Activated naive CD8-positive, alpha-beta T cell treated with anti-CD3 and anti-CD28 coated beads for 36 hours (primary cell): ENCODE measurements at places on chromosomes 7 and 10.

DNA sequence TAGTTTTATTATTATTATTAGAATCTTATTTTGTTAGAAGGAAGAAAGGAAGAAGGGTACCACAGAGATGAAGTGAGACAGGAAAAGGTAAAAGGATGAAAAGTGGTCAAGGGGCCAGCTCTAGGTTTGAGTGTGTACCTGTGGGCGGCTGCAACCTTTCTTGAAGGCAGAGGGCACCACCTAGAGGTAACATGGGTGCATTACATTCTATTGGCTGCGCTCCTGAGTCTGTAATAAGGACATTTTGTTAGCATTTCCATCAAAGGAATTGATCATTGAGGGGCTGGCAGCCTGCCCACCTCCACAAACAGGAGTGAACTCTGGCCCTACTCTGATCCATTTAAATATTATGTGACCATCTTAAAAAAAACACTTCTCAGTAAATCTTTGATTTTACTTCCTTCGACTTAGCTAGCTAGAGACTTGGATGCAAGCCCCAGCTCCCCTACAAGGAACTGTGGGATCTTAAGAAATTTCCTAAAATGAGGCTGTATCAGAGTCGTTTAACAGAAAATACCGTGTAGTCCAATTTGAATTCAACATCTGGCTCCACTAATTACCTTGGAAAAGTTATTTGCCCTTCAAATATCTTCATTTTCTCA is 610.4 kb downstream of the IPMK start:
- peak; percentile 4 for DNase-seq

- DNase-seq = no peak
Measured at GRCh38 chr10:95289921-95290421, 832 bp downstream of the PDLIM1 start.

GRCh38 chr10:86728056-86728455 is 28.4 kb upstream of the BMPR1A start:
- DNase-seq = no peak

- no peak for DNase-seq
Measured at GRCh38 chr10:116233230-116233629, 39.8 kb downstream of the GFRA1 start.

DNA sequence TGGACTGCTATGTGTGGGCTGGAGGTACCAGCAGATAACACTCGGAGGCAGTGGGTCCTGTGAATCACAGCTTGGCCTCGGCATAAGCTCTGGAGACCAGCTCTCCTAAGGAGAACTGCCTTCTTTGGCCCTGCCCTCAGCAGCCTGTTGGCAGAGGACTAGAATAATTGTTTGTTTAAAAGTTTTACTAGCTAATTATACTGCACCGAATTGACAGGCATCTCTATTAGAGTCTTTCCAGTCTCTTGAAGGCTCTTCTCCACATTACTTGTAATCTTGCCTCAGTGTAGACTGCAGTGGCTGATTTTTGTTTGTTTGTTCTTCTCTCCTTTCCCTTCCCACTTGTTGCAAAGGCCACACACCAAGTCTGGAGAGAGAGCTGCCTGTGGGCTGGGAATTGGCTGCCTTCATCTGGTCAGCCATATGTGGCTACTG is 183.2 kb downstream of the AUTS2 start:
- no peak for DNase-seq

- DNase-seq = no peak
Measured at GRCh38 chr10:74187237-74187636, 36.2 kb downstream of the ADK start.

- DNase-seq = no peak
Measured at GRCh38 chr7:46754140-46754720, 827.7 kb downstream of the TNS3 start.

DNA sequence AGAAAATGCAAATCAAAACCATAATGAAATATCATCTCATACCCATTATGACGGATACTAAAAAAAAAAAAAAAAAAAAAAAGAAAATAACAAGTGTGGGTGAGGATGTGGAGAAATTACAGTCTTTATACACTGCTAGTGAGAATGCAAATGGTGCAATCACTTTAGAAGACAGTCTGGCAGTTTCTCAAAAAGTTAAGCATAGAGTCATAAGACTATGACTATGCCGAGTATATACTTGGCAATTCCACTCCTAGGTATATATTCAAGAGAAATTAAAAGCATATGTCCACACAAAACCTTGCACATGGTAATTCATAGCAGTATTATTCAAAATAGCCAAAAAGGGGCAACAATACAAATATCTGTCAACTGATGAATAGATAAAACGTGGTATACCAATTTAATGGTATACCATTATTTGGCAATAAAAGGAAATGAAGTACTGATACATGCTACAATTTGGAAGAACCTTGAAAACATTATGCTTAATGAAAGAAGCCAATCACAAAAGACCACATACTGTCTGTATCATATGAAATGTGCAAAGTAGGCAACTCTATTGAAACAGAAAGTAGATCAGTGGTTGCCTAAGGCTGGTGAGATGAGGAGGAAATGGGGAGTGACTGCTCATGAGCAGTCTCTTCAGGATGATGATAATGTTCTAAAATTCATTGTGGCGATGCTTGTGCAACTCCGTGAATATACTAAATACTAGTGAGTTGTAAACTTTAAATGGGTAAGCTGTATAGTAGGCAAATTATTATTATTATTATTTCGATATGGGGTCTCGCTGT is 90.1 kb upstream of the NANOS1 start:
- no peak for DNase-seq

- DNase-seq = no peak
Measured at GRCh38 chr7:41688012-41688625, 14.8 kb downstream of the INHBA start.

GRCh38 chr10:32166365-32166764 is 110.1 kb upstream of the KIF5B start:
- DNase-seq = no peak

GRCh38 chr10:75367021-75367487 is 34.5 kb downstream of the ZNF503 start:
- DNase-seq = no peak

DNA sequence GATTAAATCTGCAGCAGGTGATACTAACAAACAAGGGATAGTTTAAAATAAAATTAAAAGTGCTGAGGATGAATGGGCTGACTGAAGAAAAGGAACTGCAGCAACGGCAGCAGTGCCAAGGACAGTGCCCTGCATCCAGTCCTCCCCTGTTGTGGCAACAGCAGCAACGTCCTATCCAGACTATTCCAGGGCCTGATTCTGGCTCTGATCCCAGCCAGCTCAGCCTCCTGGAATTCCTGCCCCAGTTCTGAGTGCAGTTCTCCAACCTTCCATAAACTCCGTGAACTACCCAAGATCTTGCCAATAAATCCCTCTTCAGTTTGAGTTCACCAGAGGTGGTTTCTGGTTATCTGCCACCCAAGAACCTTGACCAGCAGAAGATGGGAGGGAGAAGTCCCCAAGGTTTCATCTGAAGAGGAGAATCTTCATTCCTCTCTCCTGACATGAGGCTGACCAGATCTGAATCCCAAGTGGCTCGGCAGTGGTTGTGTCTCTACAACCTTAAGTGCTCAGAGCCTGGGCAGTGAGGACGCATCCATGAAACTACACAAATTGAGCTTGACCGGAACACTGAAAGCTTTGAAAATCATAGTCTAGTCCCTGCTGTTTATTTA is 115.8 kb downstream of the SORBS1 start:
- no peak for DNase-seq

GRCh38 chr7:140053812-140054539 is 8.8 kb downstream of the PARP12 start:
- DNase-seq = no peak

- no peak for DNase-seq
Measured at GRCh38 chr7:149714910-149715471, 58.4 kb downstream of the ZNF467 start.

DNA sequence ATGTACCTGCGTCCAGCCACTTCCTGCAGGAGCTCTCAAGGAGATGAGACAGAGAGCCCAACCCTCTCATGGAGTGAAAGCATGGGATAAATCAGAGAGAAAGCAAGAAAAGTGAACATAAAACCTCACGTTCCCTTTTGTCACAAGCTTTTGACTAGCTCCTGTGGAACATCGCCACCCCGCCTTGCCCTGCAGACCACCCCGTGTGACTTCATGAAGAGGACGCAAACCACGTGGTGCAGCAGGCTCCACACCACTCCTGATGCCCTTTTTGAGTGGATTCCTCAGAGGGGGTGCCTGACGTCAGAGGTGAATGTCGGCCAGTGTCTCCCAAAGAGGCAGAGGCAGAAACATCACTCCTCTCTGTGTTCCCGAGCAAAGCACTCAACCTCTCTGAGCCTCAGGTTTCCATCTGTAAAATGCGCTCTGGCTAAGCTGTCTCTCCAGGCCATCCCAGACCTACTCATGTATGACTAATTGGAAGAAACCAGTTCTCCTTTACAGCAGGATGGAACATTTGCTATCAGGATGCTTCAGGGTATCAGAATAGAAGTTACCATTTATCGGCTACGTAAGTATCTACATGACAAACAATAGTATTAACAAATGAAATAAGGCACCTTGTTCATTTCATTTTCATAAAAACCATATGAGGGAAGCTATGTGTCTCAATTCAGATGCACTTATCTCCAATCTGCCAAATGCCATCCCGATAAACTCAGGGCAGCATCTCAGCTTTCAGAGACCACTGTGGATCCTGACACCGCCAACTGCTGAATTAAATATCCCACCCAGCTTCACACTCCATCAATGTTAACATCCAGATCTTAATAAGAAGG is 5.3 kb downstream of the ZNF488 start:
- DNase-seq = no peak

DNA sequence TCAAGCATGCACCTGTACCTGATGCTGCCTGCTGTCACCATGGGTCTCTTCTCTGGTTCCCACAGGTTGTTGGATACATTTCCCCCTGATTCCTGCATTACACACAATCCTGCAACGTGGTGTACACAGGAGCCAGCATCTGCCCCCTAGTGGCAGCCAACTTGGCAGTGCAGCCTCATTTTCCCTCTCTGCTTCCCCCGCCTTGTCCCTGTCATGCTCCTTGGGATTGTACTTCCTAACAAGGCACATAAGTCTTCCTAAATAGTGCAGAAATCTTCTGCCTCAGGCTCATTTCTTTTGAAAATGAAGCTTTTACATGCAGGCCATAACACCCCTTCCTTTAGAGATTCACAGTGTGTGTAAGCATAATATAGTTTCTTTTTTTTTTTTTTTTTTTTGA is 387.5 kb downstream of the CCSER2 start:
- no peak for DNase-seq

DNA sequence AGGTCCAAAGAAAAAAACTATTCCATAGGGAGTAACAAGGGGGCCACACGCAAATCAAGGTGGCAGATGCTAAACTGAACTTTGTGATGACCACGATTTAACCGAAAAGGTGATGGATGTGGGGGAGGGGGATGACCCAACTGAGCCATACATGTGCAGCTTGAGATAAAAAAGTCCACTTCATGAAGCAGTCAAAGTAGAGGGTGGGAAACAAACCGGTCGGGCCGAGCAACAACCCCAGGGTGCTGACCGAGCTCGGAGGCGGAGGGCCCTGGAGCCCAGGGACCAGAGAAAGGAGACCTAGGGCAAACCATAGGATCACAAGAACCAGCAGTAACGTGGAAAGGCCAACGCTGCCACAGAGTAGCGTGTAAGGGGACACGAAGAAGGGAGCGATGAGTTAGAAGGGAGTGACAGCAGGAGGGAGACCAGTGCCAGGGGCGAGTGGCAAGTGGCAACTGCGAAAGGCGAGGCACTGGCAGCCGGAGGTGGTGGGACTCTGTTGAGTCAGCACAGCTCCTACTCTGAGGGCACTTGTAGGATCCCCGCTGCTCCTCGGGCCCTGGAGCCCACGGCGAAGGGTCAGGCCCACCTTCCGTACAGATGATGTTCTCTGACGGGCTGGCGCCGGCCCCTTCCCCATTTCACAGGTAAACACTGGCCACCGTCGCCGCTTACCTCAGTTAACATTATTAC is 540 bp downstream of the SNX13 start:
- DNase-seq = peak; percentile 53

DNA sequence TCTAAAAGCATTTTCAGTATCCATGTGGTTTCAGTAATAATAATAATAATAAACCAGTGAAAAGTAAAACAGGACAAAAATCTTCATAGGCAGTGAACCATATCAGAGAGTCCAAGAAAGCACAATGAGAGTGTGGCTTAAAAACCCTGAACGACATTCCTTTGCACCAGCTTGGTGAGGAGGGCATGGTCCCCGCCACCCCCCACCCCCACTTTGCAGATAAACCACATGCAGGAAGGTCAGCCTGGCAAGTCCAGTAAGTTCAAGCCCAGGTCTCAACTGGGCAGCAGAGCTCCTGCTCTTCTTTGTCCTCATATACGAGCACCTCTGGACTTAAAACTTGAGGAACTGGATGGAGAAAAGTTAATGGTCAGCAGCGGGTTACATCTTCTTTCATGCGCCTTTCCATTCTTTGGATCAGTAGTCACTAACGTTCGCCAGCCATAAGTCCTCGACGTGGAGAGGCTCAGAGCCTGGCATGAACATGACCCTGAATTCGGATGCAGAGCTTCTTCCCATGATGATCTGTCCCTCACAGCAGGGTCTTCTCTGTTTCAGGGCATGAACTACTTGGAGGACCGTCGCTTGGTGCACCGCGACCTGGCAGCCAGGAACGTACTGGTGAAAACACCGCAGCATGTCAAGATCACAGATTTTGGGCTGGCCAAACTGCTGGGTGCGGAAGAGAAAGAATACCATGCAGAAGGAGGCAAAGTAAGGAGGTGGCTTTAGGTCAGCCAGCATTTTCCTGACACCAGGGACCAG is 172.5 kb downstream of the EGFR start:
- DNase-seq = no peak

DNA sequence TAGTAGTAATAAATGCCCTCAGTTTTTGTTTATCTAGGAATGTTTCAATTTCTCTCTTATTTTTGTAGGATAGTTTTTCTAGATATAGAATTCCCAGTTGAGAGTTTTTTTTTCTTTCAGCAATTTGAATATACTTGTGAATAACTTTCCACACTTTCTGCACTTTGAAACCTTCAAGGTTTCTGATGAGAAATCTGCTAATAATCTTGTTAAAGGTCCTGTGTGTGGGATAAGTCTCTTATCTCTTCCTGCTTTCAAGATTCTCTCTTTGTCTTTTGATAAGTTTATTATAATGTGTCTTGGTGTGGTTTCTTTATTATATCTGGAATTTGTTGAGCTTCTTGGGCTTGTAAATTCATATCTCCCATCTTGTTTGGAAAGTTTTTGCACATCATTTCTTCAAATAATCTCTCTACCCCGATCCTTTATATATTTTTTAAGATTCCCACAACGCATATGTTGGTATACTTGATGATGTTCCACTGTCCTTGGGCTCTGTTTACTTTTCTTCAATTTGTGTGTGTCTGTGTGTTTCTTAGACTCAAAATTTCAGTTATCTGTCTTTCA is 103.5 kb downstream of the MKX start:
- DNase-seq = no peak

DNA sequence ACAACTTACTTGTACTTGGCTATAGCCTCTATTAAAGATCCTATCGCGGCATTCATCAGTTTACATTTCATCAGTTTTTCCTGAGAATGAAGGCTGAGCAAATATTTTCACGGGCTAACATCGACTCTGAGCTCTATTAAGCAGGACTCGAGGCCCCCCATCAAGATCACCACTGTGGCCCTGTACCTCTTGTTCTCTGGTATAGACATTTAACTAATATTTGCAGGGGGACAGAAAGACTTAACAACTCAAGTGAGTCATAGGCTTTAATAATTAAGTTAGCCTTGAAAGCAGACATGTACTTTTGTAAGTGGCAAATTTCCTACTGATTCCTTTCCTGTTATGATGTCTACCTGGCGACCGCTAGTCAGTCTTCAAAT is 45.4 kb downstream of the DOCK4 start:
- no peak for DNase-seq

GRCh38 chr7:17131060-17131345 is 167.4 kb upstream of the AHR start:
- DNase-seq = no peak
